ENCODE measurements at places on chromosomes 5 and 9.

- DNase-seq = no peak
Observed at GRCh38 chr5:82306151-82306550, 28.0 kb upstream of the RPS23 start.

DNA sequence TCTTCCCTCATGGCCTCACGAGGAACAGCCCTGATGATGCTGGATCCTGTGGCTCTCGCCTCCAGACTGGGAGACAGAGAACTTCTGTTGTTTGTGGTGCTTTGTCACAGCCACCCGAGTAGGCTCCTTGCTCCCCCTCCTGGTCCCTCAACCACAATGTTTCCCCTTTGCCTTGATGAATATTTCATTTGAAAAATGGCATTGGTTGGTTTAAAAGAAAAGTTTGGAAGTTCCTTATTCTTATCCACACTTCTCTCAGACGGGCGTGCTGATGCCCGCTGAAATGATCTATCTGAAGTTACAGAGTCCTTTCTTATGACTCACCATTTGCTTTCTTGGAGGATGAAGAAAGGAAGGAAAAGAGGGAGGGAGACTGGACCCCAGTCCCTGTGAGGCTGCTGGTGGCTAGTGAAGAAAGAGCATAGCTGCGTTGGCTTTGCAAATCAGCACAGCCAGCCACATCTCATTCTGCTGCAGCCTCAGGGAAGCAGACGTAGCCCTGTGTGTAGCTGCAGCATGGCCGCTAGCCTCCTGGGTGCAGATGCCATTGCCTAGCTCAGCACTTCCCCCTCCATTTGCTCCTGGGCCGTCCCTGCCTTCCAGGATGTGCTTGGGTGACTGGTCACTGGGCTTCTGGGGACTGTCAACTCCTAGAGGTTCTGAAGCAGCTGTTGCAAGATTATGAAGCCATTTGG, 185.9 kb downstream of the ERCC6L2 start:
- peak; percentile 46 for DNase-seq

DNA sequence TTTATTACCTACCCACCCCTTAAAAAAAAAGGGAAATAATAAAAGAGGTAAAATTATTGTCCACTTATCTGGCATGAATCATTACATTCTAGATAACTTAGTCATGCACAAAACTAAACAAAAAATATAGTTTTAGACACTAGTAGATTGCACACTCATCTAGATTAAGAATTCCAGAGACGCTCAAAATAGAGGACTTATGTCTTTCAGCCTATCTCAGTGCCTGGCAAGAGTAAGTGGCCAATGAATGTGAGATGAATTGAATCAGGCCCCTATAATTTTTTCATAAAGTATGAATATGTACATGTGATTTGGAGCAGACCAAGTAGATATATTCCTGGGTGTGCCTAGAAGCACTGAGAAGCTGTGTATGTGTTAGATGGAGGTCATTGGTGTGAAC, 2.0 kb upstream of the RXFP3 start:
- no peak for DNase-seq

DNA sequence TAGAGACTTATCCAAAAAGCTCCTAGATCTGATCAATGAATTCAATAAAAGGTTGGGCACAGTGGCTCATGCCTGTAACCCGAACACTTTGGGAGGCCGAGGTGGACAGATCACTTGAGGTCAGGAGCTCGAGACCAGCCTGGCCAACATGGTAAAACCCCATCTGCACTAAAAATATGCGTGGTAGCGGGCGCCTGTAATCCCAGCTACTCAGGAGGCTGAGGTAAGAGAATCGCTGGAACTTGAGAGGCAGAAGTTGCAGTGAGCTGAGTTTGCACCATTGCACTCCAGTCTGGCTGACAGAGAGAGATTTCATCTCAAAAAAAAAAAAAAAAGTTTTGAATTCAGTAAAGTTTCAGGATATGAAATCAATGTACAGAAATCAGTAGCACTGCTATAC, 20.0 kb downstream of the DCTN4 start:
- DNase-seq = no peak

- DNase-seq = no peak
Observed at GRCh38 chr5:134944630-134945029, 23.1 kb upstream of the CATSPER3 start.

Data from tibial artery (tissue), 4 donors.